DMS 273 treated with DMSO at 0.1 percent for 48 hours (cell line): ENCODE measurements at places on chromosomes 2 and 18.

GRCh38 chr2:28896906-28897305 lies 2.4 kb downstream of the WDR43 start:
- no peak for DNase-seq

GRCh38 chr2:10650761-10651160 lies 39.0 kb downstream of the NOL10 start:
- no peak for DNase-seq

DNA sequence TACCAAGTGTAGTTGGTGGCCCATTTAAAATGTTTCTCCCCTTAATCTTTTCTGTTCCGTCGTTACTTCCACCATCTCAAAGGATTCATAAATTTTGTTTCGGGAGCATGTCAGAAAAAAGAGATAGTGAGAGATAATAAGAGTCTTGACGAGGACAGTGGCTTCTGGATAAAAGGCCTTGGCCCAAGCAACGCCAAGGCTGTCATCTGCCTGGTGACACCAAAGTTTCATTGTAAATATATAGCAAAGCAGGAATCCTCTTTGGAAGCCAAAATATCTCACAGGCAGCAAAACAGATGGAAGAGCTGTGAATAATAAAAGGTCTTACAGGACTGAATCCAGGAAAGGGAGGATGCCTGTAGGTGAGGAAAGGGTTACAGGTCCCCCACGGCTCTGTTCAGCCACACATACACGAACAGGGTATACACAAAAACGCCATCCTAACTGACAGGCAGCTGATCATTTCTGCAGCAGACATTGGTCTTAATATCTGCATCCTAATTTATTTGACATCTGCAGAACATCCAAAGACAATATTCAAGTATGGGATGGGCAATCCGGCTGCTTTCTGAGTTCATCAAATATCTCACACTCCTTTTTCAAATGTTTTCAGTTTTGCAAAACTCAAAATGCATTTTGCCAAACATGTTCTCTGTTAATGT lies 382.8 kb downstream of the OSR1 start:
- DNase-seq, result no peak

- DNase-seq, result no peak
Measured at GRCh38 chr2:112621790-112622527, 23.8 kb upstream of the SLC20A1 start.

DNA sequence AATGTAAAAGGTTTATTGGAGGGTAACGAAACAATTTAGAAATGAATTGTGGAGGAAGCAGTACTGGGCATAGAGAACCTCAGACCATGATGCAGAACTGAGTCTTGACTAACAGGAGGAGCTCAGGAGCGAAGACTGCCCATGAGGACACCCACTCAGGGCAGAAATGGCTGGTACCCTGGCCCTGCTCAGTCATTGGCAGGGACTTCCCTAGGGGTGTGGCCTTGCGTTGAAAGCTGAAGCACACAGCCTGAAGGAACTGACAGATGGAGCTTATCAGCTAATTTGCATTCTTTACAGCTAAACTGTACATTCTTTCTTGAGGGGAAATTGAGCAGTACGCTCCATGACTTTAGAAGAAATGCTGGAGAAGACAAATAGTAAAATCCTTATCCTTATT lies 57.1 kb downstream of the PDK1 start:
- DNase-seq, result peak; percentile 92

GRCh38 chr2:207332480-207333212 lies 166.9 kb upstream of the KLF7 start:
- DNase-seq, result no peak

DNA sequence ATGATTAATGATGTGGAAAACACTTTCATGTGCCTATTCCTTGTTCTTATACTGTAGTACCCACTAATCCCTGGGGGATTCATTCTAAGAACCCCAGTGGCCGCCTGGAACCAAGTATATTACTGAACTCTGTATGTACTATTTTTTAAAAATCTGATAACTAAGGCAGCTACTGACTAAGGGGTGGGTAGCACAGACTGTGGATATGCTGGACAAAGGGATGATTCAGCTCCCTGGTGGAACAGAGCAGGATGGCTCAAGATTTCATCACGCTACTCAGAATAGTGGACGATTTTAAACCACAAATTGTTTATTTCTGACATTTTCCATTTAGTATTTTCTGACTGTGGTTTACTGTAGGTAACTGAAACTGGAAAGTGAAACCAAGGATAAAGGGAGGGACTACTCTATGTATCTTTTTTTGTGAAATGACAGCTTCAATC lies 41.8 kb upstream of the CDC42EP3 start:
- DNase-seq, result no peak
